ENCODE measurements at places on chromosomes 5 and 9.

- no peak for DNase-seq
Measured at GRCh38 chr5:142873831-142874230, 103.7 kb downstream of the ARHGAP26 start.

GRCh38 chr9:131483319-131484050, 19.2 kb upstream of the POMT1 start:
- no peak for DNase-seq

DNA sequence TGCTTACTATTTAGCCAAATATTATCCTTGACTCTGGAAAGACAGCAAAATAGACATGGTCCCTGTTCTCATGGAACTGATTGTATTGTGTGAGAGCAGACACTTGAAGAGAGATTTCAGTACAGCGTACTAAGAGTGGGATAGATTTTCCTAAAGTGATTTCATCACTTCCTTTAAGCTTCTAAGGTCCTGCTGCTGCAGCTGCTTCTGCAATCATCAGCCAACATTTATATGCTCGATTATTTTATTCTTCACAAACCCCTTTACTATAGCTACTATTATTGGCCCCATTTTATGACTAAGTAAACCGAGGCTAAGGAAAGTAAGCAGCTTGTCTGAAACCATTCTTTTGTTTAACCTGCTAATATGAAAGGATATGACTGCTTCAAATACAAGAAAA, 137.7 kb downstream of the SPATA31D1 start:
- DNase-seq: no peak

DNA sequence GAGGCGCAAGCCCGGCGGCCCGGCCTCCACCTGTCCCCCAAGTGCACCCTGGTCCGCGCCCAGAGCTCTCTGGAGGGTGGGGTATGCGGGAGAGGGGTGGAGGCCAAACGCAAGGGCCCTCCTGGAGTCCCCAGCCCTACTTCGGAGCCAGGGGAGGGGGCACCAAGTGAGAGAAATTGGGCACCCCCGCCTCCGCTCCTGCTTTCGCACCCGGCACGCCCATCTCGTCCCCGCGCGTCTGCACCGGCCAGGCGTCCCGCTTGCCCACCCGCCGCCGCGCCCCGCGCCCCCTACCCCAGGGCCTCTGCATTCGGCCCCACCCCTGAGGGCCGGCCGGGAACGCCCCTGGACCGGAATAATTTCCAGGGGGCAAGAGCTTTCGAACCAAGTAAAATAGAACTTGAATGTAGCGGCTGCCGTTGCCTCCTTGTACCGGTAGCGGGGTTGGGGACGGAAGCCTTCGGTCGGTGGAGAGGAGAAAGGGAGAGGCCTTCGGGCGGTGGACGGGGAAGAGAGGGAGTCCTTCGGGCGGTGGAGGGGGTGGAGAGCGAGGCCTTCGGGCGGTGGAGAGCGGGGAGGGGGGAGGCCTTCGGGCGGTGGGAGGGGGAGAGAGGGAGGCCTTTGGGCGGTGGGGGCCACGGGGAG, 694 bp upstream of the PHPT1 start:
- no peak for DNase-seq

- no peak for DNase-seq
Measured at GRCh38 chr5:121525706-121526105, 326.0 kb upstream of the FTMT start.

DNA sequence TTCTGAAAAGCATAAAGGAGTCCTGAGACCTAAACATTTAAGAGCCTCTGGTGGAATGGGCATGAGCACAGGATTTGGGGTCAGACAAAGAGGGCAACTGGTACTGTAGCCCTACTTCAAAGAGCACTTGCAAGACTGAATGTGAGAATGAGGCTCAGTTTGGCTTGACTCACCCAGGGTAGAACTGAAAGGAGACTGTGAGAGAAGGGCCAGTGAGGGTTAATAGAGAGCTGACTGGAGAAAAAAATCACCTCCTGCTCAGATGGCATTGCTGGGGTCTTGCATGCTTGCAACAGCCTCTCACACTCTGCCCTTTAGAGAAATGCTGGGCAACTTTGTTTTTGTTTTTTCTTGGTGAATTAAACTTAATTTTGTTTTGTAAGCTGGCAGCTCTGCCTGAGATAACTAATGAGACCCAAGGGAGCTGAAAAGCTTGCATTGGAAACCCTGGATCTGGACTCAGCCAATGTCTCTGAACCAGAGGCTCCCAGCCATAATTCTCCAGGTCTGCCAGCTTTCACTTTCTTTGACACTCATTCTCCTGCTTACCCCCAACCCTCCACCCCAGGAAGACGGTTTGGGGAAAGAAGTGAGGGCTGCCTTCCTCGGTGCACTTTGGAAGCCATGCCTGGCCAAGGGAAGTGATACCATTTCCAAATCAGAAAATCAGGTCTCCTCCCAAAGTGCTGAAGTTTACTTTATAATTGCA, 161.1 kb upstream of the PANK3 start:
- no peak for DNase-seq

DNA sequence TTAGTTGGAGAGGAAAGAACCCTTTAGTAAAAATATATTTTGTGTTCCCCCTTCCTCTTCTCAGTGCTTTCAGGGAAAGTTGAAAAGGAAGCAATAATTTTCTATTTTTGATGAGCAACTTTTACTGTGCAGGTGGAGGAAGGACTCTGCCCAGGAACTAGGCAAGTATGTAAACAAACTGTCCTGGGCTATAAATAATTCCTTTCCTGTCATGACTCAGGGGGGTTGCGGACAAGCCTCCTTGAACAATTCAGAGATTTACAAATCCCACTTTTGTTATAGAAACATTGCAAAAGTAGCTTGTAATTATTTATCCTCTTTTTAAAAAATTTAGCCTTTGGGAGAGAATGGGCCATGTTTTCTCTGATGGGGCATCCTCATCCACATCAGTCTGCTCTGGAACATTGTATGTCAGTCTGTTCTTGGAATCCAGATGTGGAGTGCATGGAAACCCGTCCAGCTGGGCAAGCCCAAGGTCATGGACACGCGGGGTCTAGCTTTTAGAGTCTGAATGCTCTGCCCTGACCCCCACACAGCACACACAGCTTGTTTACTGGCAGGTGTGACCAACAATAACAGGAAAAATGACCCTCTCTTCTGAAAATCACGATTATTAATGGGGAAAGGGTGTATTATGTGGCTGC, 127.6 kb downstream of the GADD45G start:
- no peak for DNase-seq

- DNase-seq: no peak
Measured at GRCh38 chr5:58122157-58122556, 337.7 kb downstream of the PLK2 start.

DNA sequence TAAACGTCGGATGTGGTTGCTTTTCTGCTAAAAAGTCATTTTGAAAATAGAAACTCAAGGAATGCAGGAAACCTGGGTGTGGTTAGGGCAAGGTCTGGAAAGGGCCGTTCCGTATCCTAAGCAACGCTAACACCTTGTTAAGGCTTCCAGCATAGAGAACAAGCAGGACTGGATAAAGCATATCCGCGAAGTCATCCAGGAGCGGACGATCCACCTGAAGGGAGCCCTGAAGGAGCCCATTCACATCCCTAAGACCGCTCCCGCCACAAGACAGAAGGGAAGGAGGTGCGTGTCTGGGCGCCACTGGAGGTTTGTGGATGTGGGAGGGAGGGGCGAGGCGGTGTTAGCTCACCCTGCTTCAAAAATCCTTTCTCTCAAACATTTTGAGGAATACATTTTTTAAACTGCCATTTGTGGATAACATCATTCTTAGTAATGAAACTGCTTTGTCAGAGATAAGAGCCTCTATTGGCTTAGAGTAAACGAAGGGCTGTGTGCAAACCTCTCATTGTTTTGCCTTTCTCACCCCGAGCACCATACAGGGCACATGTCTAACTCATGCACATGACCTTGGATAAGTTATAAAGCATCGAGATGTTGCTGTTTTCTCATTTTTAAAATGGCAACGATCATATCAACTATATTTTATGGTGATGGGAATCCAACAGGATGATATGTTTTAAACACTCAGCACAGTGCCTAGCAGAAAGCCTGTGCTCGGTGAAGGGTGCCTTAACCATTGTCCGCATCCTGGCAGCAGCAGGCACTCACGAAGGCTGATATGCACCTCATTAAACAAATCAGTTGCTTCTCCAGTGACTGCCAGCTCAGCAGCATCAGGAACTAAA, 175.7 kb upstream of the OTULINL start:
- DNase-seq: no peak

DNA sequence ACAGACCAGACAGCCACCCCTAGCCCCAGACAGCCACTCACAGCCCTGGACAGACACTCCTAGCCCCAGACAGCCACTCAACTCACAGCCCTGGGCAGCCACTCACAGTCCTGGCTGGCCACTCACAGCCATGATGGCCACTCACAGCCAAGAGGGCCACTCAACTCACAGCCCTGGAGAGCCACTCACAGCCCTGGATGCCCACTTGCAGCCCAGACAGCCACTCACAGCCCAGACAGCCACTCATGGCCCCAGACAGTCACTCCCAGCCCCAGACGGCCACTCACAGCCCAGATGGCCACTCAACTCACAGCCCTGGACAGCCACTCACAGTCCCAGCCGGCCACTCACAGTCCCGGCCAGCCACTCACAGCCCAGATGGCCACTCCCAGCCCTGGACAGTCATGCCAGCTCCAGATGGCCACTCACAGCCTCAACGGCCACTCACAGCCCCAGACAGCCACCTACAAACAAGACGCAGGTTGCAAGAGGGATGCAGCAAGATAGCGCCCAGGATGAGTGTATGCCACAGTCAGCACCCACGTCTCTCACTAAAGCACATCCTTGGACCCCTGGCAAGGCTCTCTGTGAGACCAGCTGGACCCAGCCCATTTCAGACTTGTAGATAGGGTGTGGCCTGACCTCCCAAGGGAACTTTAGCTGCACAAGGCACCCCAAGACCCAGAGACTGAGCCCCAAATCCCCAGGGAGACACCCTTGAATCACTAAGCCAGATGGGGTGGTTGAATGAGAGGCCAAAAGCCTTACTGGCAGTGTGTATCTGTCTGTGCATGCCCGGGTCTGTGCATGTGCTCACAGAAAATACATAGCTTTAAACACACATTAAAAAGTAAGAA, 22.4 kb downstream of the ZDHHC11B start:
- no peak for DNase-seq

GRCh38 chr5:91928754-91929521, 545.8 kb upstream of the ARRDC3 start:
- no peak for DNase-seq

- DNase-seq: no peak
Measured at GRCh38 chr9:110033869-110034268, 174.1 kb downstream of the C9orf152 start.

DNA sequence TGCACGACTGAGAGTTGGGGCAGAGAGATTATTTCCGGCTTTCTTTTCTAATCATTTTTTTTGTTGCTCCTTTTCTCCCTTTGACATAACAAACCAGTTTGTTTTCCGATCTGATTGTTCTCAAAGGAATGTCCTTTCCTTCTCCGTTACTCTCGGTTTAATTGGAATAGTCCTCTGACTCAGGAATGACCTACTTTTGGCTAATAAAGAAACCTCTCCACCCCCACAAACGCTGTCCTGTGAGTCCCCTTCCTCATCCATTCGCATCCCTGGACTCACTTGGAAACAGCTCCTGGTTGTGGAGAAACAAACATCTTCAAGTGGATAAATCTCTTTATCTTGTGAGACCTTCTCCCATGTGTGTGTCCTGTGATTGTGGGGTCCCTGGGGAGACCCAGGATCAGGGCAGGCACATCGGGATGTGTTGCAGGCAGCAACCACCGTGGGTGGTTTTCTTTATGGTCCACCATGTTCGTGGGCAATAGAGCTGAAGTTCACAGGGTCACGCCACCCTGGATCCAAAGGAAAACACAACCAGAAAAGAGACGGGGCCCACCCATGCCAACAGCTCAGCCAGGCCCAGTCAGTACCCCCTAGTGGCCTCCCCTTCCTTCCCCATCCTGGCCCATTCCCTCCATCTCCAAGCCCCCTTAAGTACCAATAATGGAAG, 45.2 kb upstream of the NEK6 start:
- no peak for DNase-seq

DNA sequence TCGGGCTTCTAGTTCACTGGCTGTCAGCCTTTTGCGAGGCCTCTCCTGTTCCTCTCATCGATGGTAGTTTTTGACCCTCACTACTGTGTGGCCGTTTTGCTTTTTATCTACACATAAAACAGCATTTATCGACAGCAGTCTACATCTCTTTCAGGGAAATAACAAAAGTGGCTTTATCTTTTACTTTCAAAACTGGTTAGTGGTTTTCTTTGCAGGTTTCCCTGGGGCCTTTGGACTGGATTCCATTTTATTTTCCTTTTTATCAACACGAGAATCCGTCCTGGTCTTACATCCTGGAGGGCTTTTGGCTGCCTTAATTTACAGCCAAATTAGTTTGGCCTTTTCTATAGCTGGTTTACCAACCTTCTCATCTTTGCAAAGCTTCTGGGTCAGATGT, 793 bp upstream of the PKD2L2 start:
- DNase-seq: no peak

DNA sequence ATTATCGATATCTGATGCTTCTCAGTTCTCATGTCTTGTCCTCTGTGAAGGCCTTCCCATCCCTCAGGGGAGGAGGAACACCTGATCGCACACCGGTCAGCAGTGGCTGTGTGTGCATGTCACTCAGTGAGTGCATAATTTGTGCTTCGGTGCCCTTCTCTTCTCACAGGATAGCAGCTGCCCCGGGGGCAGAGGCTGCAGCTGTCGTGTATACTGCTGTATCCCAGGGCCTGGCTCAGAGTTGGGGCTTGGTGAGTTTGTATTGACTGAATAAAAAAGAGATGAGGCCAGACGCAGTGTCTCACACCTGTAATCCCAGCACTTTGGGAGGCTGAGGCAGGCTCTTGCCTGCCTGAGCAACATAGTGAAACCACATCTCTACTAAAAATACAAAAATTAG, 49.7 kb upstream of the NCS1 start:
- DNase-seq: no peak

GRCh38 chr9:4324513-4324912, 24.6 kb upstream of the GLIS3 start:
- no peak for DNase-seq

DNA sequence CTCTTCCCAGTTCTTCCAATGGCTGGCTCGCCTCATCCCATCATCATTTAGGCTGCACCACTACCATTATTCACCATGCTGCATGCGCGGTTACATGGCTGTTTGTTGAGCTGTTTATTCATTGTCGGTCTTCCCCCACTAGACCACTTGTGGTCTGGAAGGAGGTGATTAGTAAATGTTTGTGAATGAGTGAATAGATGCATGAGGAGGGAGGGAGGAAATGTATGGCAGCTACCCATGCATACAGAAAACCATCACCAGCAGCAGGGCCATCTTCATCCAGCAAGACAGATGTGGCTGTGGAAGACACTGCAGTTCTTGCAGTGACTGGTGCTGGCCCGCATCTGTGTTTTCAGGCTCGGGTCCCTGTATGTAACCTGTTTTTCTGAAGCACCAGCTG, 113.3 kb upstream of the SAP30L start:
- DNase-seq: no peak

Data from activated naive CD4-positive, alpha-beta T cell (primary cell).